NCI-H1105 treated with DMSO at 0.1 percent for 48 hours (cell line): ENCODE measurements at places on chromosomes 1 and 21.
A peak's percentile ranks its signal among the peaks of the same experiment; 100 is the strongest.

DNA sequence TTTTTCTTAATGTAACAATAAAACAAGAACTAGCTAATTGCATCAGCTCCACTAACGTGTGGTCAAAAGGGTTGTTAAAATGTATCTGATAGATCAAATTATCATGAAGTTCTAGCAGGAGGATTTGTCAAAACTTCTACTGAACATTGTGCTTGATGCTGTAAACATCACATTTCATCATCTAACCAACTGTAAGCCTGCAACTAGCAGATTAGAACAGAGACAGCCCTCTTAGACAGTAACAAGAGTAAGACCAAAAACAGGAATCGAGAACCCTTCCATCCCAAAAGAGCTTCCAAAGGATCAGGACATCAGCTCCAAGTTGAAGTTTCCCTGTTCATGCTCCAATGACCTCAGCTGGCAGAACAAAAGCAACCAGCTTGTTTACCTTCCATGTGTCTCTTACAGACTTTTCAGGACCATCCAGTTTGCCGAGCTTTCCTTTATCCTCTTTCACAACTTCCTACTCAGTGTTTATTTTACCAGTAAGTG lies 44.6 kb downstream of the NIBAN1 start:
- DNase-seq, result peak; percentile 90

GRCh38 chr1:12566484-12567287 lies 51.3 kb downstream of the DHRS3 start:
- no peak for DNase-seq

GRCh38 chr1:32239790-32240139 lies 7.3 kb upstream of the FAM167B start:
- peak; percentile 64 for DNase-seq

DNA sequence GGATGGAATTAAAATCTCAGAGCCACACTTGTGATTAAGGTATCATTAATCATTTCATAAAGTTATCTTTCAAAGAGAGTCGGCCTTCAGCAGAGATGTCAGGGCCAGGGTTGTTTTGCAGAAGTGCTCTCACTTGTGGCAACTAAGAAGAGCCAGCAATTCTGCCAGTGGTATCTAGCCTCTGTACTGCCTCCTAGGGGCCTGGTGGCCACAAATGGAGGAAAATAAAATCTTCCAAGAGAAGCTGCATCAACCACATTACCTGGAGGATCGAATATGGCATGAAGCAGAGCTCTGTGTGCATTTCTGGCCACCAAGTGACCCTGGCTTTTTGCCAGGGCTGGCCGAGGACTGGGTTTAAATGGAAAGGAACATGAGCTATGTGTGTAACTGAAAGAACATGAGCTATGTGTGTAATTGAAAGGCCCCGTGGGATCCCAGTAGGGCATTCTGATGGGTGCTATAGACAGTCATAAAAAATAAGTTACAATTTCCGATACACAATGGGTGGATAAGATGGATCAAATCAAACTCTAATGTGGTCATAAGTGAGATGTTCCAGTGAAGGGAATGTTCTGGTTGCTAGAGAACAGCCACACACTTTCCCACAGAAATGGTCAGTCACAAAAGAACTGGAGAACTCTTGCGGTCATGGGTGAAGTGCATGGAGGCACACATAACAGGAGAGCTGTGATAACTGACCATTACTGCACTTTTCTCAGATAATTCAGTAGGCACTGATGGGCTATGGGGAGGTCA lies 335.8 kb downstream of the CAMTA1 start:
- no peak for DNase-seq

- no peak for DNase-seq
Observed at GRCh38 chr1:178536844-178537371, 24.0 kb downstream of the TEX35 start.

GRCh38 chr1:41241354-41241748 lies 755 bp downstream of the SCMH1 start:
- DNase-seq, result peak; percentile 6

GRCh38 chr1:25576459-25577133 lies 33.2 kb downstream of the LDLRAP1 start:
- no peak for DNase-seq

- no peak for DNase-seq
Observed at GRCh38 chr1:241219449-241219848, 137.6 kb downstream of the RGS7 start.

- peak; percentile 79 for DNase-seq
Observed at GRCh38 chr1:42146626-42147320, 6.4 kb upstream of the GUCA2B start.

DNA sequence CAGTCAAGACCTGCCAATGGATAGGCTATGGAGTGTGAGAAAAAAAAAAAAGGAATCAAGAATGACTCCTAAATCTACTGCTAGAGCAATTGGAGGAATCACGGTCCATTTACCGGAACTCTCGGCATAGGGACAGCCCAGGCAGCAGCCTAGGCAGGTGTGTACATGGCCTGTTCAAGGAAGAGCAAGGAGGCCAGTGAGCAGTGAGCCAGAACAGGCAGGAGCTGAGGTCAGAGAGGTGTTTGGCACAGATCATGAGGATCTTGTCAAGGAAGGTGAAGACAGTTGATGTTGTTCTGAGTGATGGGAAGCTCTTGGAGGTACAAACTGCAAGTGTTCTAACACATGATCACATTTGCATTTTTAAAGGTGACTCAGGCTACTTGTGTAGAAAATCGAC lies 40.6 kb upstream of the HHAT start:
- DNase-seq, result no peak

DNA sequence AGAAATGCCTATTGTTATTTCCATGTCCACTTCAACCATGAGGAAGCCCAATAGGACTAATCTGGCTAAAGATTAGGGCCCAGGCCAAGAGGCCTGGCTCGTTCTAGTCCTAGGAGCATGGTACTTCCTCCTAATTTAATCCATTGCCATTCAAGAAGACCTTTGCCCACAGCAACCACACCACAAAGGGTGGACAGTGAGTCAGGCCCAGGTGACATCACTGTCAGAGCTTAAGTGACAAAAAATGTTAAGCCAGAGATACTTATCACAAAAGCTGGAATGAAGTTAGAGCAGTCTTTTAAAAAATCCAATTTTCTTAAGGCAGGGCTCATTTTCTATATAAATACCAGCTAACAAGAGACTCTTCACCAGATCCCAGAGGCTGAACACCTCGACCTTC lies at the start of gene SPRR3:
SPRR3 (plus strand) TSS at position 368 of the 400 bp plus-strand sequence. CDS start 1,272 bp downstream, outside the sequence.
- DNase-seq, result no peak

- no peak for DNase-seq
Observed at GRCh38 chr1:152348447-152348846, 11.4 kb downstream of the FLG2 start.

- no peak for DNase-seq
Observed at GRCh38 chr1:116003823-116004222, 27.5 kb downstream of the SLC22A15 start.

DNA sequence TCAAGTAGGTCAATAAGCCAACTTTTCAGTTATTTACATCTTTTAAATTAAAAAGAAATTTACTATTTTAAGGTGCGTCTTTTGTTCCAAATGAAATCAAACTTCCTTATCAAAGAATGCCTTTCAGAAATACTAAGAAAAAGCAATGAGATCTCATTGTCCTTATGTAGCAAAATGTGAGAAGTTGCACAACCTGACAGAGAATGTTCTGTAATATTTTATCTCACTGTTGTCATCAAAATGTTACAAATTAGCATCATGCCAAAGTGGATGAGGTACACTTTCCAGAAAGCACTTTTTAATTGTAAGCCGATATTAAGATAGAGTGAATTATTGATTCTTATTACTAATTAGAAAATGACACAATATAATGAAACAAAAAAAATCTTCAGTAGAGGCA lies 50.4 kb downstream of the KCNT2 start:
- no peak for DNase-seq

GRCh38 chr1:25821112-25821476 lies 1.3 kb downstream of the MTFR1L start:
- no peak for DNase-seq

DNA sequence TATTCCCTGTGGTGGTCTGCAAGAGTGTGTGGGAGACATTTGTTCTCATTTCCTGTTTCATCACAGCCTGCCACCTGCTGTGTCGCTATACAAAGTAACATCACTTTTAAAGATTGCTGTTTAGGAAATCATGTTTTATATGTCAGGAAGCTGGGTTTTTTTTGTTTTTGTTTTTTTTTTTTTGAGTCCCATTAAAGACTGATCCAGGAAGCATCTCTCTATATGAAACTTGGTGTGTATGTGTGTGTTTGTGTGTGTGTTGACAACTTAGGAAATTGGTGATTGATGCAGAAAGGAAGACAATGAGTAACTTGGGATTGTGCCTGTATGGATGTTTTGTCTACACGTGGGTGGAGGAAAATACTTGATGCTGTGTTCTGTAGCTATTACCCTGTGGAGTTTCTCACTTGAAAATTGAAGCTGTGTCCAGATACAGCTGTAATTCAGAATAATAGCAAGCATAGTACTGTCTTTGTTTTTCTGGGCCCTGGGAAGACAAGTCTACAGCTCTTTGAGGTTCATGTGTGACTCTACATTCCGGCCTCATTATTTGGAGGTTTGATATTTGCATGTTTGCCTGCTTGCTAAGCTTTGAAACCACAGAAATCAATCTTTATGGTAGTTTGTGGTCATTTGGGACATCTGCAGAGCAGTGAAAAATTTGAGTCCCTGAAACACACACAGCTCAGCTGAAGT lies 47.9 kb downstream of the LAMC1 start:
- DNase-seq, result no peak

- DNase-seq, result no peak
Observed at GRCh38 chr1:189141056-189141455, 1336.6 kb downstream of the BRINP3 start.

DNA sequence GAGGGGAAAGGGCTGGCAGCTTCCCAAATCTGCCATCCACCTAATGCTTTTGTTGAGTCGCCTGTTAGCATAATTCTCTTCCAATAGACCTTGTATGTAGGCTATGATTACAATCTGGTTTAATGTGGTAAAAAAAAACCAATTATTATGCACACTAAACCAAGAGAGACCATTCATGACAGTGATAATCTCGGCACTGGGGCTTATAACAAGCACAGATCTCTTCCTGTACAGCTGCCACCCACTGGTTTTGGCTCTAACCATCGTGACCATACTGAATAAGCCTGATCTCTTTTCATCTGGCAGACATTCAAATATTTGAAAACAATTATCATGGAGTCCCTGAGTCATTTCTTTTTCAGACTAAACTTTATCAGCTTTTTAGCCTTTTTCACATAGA lies 12.0 kb upstream of the SYT14 start:
- DNase-seq, result peak; percentile 99

- no peak for DNase-seq
Observed at GRCh38 chr1:225460737-225461532, 33.1 kb upstream of the LBR start.

DNA sequence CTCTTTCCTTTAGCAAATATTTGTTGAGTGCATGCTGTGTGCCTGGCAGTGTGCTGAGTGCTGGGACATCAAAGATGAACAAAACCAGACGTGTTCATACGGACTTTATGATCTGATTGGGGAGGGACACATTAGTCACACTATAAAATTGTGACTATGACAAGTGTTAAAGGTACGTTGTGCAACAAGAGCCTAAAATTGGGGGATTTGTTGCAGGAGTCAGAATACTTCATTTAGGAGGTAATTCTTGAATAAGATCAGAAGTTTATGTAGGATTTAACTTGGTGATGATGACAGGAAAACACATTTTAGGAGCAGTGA lies 29.6 kb downstream of the B3GALT2 start:
- no peak for DNase-seq

DNA sequence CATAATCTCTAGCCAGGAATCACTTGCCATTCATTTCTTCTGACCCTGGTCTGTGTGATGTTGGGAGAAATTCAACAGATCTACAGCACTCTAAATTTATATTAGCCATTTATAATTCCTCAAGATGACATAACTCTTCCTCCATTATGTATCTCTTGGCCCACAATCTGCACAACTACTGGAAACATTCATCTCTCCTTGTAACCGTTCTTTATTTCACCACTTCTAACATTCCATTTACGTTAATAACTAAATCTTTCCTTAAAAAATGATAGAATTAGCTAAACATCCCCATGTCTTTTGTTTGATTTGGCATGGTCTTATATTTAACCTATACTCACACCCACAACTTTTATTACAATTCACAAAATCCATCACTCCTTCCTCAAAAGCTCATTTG lies 166.0 kb downstream of the COL11A1 start:
- no peak for DNase-seq

- no peak for DNase-seq
Observed at GRCh38 chr1:214473387-214473786, 78.0 kb downstream of the PTPN14 start.

DNA sequence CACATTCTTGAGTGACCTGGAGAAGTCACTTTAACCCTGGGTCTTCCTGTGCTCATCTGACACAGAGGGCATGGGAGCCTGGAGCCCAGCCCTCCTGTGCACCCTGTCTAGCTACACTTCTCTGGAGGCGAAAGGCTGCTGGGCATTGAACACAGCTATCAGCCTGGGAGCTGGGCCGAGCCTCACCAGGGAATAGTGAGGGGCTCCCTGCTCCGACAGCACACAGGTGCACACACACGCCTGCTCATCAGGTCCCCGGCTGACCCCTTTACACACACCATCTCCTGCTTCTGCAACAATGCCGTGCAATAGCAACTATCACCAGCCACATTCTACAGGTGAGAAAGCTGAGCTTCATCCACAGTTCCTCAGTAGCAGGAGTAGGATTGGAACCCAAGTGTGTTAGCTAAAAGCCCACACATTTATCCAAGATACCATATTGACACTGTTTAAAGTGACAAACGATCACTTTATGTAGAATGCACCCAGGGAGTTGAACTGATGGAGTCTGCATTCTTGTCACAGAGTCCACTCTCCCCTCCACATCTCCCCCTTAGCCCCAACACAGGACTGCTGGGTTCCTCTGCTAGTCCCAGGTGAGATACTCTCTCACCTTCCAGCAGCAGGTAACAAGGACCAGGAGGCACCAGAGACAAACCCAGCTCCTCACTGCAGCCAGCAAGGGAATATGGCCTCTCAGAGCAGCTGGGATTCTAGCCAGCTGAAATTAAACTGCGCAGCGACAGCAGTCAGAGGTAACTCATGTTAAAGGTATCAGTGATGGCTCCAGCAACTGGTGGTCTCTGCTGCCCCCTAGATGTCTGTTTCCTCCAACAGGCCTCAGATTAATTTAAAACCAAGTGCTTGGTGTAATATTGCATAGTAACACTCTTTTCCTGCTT lies 18.3 kb upstream of the CAPN8 start:
- DNase-seq, result peak; percentile 87

GRCh38 chr1:165052936-165053335 lies 303.6 kb downstream of the LMX1A start:
- no peak for DNase-seq
